Mucosa of gallbladder (tissue), 1 donor: ENCODE measurements at places on chromosomes 4 and X. TPM values are rescaled to one million over a fixed set of nuclear protein-coding genes. Genes with fewer than 3 reads are reported as not detected.

TCEAL9 gene
- total RNA-seq, result 28.4 TPM

HDAC8 gene
- total RNA-seq, result 28.7 TPM

P2RY4 gene
- total RNA-seq, result not detected

MAGEB10 gene
- not detected for total RNA-seq

JAKMIP1 gene
- total RNA-seq, result 0.37 TPM

HPF1 gene
- 16.2 TPM for total RNA-seq

AFAP1 gene
- 22.7 TPM for total RNA-seq

NMU gene
- 0.75 TPM for total RNA-seq

SULT1E1 gene
- 0.29 TPM for total RNA-seq

APELA gene
- total RNA-seq, result 0.09 TPM

CD38 gene
- 1.1 TPM for total RNA-seq

PHOX2B gene
- 0.26 TPM for total RNA-seq

SORBS2 gene
- 184 TPM for total RNA-seq
